Activated CD8-positive, alpha-beta T cell treated with anti-CD3 and anti-CD28 coated beads for 36 hours (primary cell): ENCODE measurements at places on chromosomes 5 and 9. TPM values are rescaled to one million over a fixed set of nuclear protein-coding genes. Genes with fewer than 3 reads are reported as not detected.

DNA sequence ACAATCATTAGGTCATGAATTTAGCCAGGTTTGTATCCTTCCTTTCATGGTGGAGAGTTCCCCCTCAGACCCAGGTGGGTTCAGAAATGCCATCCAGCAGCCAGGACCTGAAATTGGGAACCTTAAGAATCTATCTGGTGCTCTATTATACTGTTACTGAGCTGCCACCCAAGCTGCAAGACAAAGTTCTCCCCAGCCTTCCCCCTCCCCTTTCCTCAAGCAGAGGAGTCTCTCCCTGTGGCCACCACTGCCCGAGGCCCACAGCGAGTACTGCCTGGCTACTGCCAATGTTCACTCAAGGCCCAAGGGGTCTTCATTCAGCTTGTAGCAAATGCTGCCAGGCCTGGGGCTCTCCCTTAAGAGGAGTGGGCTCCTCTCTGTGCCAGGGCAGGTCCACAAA lies 133.8 kb downstream of the TMEM38B start:
- DNase-seq = no peak

GRCh38 chr9:91405343-91406077 lies 18.1 kb downstream of the NFIL3 start:
- no peak for DNase-seq

GRCh38 chr5:102792705-102793104 lies 37.6 kb downstream of the PAM start:
- no peak for DNase-seq

DNA sequence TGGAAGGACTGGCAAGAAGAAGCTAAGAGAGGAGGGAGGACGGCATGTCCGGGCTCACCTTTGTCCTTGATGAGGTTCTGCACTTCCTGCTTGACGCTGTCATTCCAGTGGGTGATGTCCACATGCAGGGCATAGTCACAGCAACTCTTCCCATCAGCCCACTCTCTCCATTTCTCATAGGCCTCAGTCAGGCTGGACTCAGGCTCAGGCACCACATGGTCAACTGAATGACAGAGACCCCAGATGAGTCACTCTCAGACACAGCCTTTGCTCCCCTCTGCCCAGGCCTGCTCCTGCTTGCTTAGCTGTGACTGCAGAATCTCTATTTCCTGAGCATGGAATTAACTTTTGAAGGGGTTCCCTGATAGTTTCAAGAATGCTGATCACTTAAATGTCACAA lies 94.2 kb downstream of the DPYSL3 start:
- no peak for DNase-seq

GRCh38 chr9:93096811-93097382 lies 880 bp downstream of the CARD19 start:
- DNase-seq = peak; percentile 7

- no peak for DNase-seq
Observed at GRCh38 chr5:159071382-159071781, 28.3 kb downstream of the EBF1 start.

Gene C7
- total RNA-seq = not detected

- no peak for DNase-seq
Observed at GRCh38 chr5:153088538-153088937, 401.9 kb upstream of the GRIA1 start.

Gene ZDHHC11B
- 0.59 TPM for total RNA-seq

Gene KIAA1958
- total RNA-seq = 14.9 TPM

Gene PCDHA9
- not detected for total RNA-seq

GRCh38 chr9:121261107-121261460 lies 6.9 kb upstream of the GSN start:
- no peak for DNase-seq

DNA sequence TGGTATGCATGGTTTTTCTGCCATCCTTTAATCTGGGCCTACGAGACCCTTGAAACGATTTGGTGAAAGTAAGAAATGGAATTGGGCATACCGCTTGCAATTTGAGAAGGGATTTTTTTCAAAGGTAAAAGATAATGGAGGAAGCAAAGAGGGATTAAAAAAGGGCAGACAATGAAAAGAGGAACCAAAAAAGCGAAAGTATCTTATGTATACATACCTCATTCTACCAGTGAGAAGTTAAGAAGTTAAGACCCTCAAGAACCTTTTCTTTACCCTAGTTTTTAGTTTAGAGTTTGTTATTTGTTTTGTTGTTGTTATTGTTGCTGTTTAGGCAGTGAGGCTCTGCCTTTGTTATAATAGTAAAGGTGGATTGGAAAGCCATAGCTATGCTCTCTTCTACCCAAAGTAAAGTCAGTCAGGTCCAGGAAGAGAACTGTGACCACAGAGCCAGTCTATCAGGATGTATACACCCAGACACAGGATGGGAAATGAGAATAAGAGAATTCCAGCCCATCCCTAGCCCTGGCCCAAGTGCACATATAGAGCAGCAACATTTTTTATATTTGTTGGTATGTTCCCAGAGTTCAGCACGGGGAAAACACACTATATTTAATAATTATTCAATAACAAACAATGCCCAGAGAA lies 166.6 kb downstream of the RFX3 start:
- DNase-seq = no peak

GRCh38 chr5:10724781-10725507 lies 36.1 kb downstream of the DAP start:
- DNase-seq = no peak

GRCh38 chr5:41797662-41798061 lies 72.6 kb downstream of the OXCT1 start:
- peak; percentile 26 for DNase-seq

DNA sequence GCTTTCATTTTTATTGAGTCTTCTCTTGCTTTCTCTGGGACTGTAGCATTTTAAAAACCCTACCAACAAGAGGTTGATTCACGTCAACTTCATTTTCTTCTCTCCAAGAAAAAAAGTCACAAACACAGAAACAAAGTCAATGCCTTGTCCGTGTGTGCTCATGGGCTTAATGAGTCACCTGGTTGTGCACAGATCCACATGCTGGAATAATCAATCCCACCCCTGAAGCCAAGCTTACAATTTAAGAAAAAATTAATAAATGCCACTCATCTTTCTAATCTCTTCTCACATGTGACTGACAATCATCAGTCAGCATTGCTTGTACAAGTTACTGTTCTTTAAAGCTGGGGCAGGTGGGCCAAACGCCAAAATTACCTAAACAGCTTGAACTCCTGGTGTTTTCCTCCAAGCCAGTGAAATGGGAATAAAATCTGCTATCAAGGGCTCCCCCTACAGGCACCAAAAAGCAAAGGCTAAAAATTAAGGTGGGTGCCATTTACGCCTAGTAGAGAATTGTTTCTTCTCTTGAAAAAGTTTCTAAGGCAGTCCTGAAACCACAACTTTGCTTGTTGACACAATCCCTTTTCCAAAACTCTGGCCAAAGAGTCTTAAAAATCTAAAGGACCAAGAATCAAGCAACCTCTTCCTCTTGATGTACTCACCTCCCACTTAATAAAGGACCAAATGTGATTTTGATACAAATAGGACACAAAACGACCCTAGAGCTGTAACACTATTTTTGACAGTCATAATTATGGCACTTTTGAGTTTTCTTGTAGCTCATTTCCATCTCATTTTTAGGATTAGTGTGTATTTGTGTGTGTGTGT lies 21.3 kb downstream of the TRMO start:
- DNase-seq = peak; percentile 32

DNA sequence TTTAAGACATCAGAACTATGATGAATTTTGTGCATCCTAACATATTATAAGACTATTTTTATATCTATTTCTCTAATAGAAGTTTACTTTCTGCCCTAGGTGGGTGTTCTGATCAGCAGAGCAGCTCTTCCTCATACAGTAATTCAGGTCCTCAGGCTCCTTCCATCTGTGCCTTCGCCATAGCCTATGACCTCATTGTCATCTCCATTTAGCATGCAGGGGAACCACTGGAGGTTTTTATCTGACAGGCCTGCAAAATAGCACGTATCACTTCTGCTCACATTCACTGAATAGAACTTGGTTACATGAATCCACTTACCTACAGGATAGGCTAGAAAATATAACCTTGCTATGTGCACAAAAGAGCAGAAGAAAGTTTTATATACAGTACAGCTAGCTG lies 159.4 kb upstream of the CCNH start:
- DNase-seq = no peak
